ENCODE measurements at places on chromosomes 5 and 9. TPM values are rescaled to one million over a fixed set of nuclear protein-coding genes. Genes with fewer than 3 reads are reported as not detected.

HSPB3 gene
- 338 TPM for total RNA-seq

SLC4A9 gene
- total RNA-seq: not detected

PCDHGA9 gene
- total RNA-seq: 5.2 TPM

CCIN gene
- total RNA-seq: not detected

OSTF1 gene
- total RNA-seq: 17.7 TPM

NEURL1B gene
- total RNA-seq: 22.4 TPM

WDR31 gene
- total RNA-seq: 2.3 TPM

CDKN2A gene
- not detected for total RNA-seq

SUB1 gene
- total RNA-seq: 145 TPM

SAPCD2 gene
- 0.63 TPM for total RNA-seq

SLC36A2 gene
- total RNA-seq: not detected

AK6 gene
- total RNA-seq: 15.7 TPM

GMCL2 gene
- total RNA-seq: not detected

NR5A1 gene
- not detected for total RNA-seq

FYB1 gene
- total RNA-seq: 8.4 TPM

DDX4 gene
- total RNA-seq: not detected

PCSK5 gene
- 5.3 TPM for total RNA-seq

DOK3 gene
- 2.6 TPM for total RNA-seq

CDKN2B gene
- total RNA-seq: 2.5 TPM

ZDHHC21 gene
- total RNA-seq: 8.0 TPM

SPAG8 gene
- total RNA-seq: 4.1 TPM

LAMC3 gene
- 1.6 TPM for total RNA-seq

C5orf52 gene
- not detected for total RNA-seq

BRINP1 gene
- total RNA-seq: 2.0 TPM

PCDHB11 gene
- total RNA-seq: 2.4 TPM

ADAMTSL1 gene
- total RNA-seq: 3.8 TPM

KLHL3 gene
- total RNA-seq: 24.6 TPM

C9orf50 gene
- total RNA-seq: not detected

LRRC26 gene
- not detected for total RNA-seq

SPINK6 gene
- total RNA-seq: not detected

AHRR gene
- 0.12 TPM for total RNA-seq

ISL1 gene
- not detected for total RNA-seq

IFNW1 gene
- total RNA-seq: not detected

IL4 gene
- total RNA-seq: not detected

SLC25A2 gene
- total RNA-seq: not detected

FAM219A gene
- 10.5 TPM for total RNA-seq

SLC25A48 gene
- not detected for total RNA-seq

ANKRD34B gene
- total RNA-seq: not detected

PAEP gene
- not detected for total RNA-seq

GPR150 gene
- total RNA-seq: not detected

TSLP gene
- total RNA-seq: 1.8 TPM

KLF4 gene
- 95.5 TPM for total RNA-seq

TXNDC8 gene
- total RNA-seq: not detected

GCNT4 gene
- total RNA-seq: 0.20 TPM

PKD2L2 gene
- not detected for total RNA-seq

SEMA6A gene
- total RNA-seq: 3.9 TPM

UBE2QL1 gene
- 9.1 TPM for total RNA-seq

ADAMTS6 gene
- total RNA-seq: 2.2 TPM

SLC6A18 gene
- not detected for total RNA-seq

GLDC gene
- 0.39 TPM for total RNA-seq

RABGAP1 gene
- 26.3 TPM for total RNA-seq

Measured in right atrium auricular region (tissue), 2 donors.